ENCODE measurements at places on chromosomes 2 and 18. TPM values are rescaled to one million over a fixed set of nuclear protein-coding genes. Genes with fewer than 3 reads are reported as not detected.

DNA sequence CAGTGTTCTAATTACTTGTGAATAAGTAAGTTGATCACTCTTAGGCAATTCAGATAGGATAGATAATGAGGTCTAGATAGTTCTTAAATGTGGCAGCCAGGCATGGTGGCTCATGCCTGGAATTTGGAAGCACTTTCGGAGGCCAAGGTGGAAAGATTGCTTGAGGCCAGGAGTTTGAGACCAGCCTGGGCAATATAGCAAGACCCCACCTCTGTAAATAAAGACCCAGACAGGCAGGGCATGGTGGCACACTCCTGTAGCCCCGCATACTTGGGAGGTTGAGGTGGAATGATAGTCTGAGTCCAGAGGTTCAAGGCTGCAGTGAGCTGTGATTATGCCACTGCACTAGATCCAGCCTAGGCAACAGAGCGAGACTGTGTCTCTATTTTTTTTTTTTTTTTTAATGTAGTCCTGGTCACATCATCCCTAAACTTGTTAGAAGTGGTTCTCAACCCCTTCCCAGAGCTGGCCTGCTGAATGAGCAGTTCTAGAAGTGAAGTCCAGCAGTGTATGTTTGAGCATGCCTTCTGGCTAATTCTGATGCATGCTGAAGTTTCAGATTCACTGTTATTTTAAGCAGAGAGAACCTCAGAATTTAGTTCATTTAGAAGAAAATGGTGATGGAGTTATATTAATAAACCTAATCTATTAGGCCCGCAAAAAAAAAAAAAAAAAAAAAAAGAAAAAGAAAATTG is 306.2 kb downstream of the PRKCE start:
- peaks cover 2% of the 10 kb centered on the region for H3K4me1 ChIP-seq
- H3K36me3 ChIP-seq, result no peaks in the 10 kb centered on the region
- H3K4me3 ChIP-seq, result no peak overlapping the region
- H3K27me3 ChIP-seq, result no peaks in the 10 kb centered on the region

GRCh38 chr2:218872645-218873358 is 7.8 kb upstream of the WNT10A start:
- H3K36me3 ChIP-seq, result no peaks in the 10 kb centered on the region
- H3K4me1 ChIP-seq, result peaks cover 24% of the 10 kb centered on the region
- DNase-seq, result no peak
- H3K4me3 ChIP-seq, result peak overlapping the region; percentile 24
- no peak overlapping the region for H3K27ac ChIP-seq
- H3K27me3 ChIP-seq, result peaks cover 74% of the 10 kb centered on the region

Gene GRHL1
- 0.49 TPM for total RNA-seq

Gene ADNP2
- 34.8 TPM for total RNA-seq

DNA sequence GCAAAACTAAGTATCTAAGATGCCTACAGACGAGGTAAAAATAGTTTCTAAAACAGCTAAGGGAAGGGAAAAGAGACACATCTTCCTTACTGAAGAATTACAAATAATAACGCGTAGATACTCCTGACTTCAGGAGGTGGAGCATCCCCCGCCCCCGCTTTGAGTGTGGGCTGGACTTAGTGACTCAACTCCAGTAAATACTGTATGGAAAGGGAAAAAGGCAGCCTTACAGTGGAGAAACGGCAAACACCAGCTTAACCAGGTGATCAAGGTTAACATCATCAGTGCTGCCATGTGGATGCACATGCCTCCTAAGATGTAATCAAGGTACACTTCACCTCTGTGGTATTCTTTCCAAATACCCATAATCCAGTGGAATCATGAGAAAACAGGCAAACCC is 47.9 kb downstream of the HADHB start:
- no peak overlapping the region for H3K27ac ChIP-seq
- DNase-seq, result no peak
- H3K4me1 ChIP-seq, result peaks cover 6% of the 10 kb centered on the region
- no peaks in the 10 kb centered on the region for H3K27me3 ChIP-seq

GRCh38 chr2:191439481-191439880 is 194.3 kb downstream of the MYO1B start:
- no peak overlapping the region for H3K4me3 ChIP-seq
- H3K27me3 ChIP-seq, result no peaks in the 10 kb centered on the region
- no peaks in the 10 kb centered on the region for H3K36me3 ChIP-seq
- H3K4me1 ChIP-seq, result no peaks in the 10 kb centered on the region
- H3K27ac ChIP-seq, result no peak overlapping the region
- DNase-seq, result no peak

DNA sequence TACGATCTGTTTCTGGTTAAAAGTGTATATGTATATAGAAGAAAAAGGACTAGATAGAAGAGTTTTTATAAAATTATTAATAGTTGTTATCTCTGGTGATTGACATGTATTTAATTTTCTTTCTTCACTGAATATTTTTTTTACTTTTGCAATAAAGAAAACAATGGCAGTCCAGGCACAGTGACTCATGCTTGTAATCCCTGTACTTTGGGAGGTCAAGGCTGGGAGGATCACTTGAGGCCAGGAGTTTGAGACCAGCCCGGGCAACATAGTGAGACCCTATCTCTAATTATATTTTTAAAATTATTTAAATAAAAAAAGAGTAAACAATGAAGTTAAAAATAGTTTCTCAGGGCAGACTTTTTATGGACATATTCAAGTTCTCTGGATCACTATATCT is 114.7 kb downstream of the FAM117B start:
- DNase-seq, result no peak
- H3K36me3 ChIP-seq, result peaks cover 71% of the 10 kb centered on the region
- H3K27me3 ChIP-seq, result no peaks in the 10 kb centered on the region
- H3K4me3 ChIP-seq, result no peak overlapping the region

GRCh38 chr2:196586511-196586991 is 53.0 kb upstream of the CCDC150 start:
- no peaks in the 10 kb centered on the region for H3K4me1 ChIP-seq
- DNase-seq, result no peak
- H3K27me3 ChIP-seq, result peaks cover 44% of the 10 kb centered on the region
- no peak overlapping the region for H3K27ac ChIP-seq
- H3K4me3 ChIP-seq, result no peak overlapping the region

- peaks cover 3% of the 10 kb centered on the region for H3K4me1 ChIP-seq
- no peak overlapping the region for H3K27ac ChIP-seq
- H3K36me3 ChIP-seq, result no peaks in the 10 kb centered on the region
- peaks cover 35% of the 10 kb centered on the region for H3K27me3 ChIP-seq
- peak; percentile 7 for DNase-seq
Observed at GRCh38 chr18:31723990-31724711, 36.5 kb downstream of the SLC25A52 start.

- DNase-seq, result no peak
- no peaks in the 10 kb centered on the region for H3K36me3 ChIP-seq
- no peak overlapping the region for H3K4me3 ChIP-seq
- no peak overlapping the region for H3K27ac ChIP-seq
Observed at GRCh38 chr2:35946478-35946877, 409.1 kb upstream of the CRIM1 start.

Data from activated naive CD8-positive, alpha-beta T cell treated with anti-CD3 and anti-CD28 coated beads for 36 hours (primary cell).